Neural crest cell (in vitro differentiated cells): ENCODE measurements at places on chromosomes 3 and 15. TPM values are rescaled to one million over a fixed set of nuclear protein-coding genes. Genes with fewer than 3 reads are reported as not detected.

DNA sequence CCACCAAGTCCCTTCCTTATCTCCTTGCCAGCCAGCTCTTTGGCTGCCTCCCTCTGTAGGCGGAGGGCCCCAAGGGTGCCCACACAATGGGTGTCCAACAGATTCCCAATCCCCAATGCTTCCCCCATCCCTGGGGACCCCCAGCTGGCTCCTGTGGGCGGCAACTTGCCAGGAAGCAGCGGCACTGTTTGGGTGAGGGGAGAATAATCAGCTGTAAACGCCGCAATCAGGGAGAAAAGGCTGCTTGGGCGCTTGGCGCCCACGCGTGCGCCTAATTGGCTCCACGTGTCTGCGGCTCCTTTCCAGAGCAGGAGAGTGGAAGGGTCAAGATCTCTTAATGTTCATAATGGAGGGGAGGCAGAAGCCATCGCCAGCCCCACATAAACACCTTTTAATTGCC lies 67.9 kb upstream of the TMEM115 start:
- H3K4me1 ChIP-seq: peaks cover 16% of the 10 kb centered on the region
- no peak overlapping the region for H3K4me3 ChIP-seq
- H3K36me3 ChIP-seq: no peaks in the 10 kb centered on the region
- H3K27ac ChIP-seq: no peak overlapping the region
- H3K27me3 ChIP-seq: no peaks in the 10 kb centered on the region

GRCh38 chr3:197522183-197522715 lies 33.5 kb downstream of the BDH1 start:
- H3K27me3 ChIP-seq: no peaks in the 10 kb centered on the region
- DNase-seq: no peak
- no peak overlapping the region for H3K4me3 ChIP-seq

GRCh38 chr3:187186801-187187421 lies 10.4 kb upstream of the RTP1 start:
- peaks cover 35% of the 10 kb centered on the region for H3K27me3 ChIP-seq
- no peaks in the 10 kb centered on the region for H3K36me3 ChIP-seq
- no peak for DNase-seq
- peaks cover 6% of the 10 kb centered on the region for H3K4me1 ChIP-seq
- no peak overlapping the region for H3K27ac ChIP-seq

Gene RBMS3
- 34.5 and 35.4 TPM in 2 replicates for total RNA-seq
